ENCODE measurements at places on chromosomes 5 and 9. TPM values are rescaled to one million over a fixed set of nuclear protein-coding genes. Genes with fewer than 3 reads are reported as not detected.

The KIF12 gene
- total RNA-seq: 0.56 TPM

The LEAP2 gene
- total RNA-seq: 0.68 TPM

The IL31RA gene
- total RNA-seq: 0.68 TPM

The RGS7BP gene
- total RNA-seq: 0.12 TPM

The IL13 gene
- not detected for total RNA-seq

The EPB41L4B gene
- 1.1 TPM for total RNA-seq

The IQGAP2 gene
- 4.2 TPM for total RNA-seq

The TMEM215 gene
- total RNA-seq: not detected

The FAM170A gene
- total RNA-seq: not detected

The HTR1A gene
- not detected for total RNA-seq

The PCDHA1 gene
- total RNA-seq: not detected

The PTGR1 gene
- total RNA-seq: 101 TPM

The PLEKHG4B gene
- total RNA-seq: 0.36 TPM

Measured in esophagus mucosa (tissue), 1 donor.